CD4-positive, alpha-beta T cell treated with Interleukin-2 at 100 ng/mL for 4 hours (primary cell): ENCODE measurements at places on chromosomes 12 and 14.

GRCh38 chr14:85214471-85214870 lies 315.5 kb upstream of the FLRT2 start:
- no peak for DNase-seq

DNA sequence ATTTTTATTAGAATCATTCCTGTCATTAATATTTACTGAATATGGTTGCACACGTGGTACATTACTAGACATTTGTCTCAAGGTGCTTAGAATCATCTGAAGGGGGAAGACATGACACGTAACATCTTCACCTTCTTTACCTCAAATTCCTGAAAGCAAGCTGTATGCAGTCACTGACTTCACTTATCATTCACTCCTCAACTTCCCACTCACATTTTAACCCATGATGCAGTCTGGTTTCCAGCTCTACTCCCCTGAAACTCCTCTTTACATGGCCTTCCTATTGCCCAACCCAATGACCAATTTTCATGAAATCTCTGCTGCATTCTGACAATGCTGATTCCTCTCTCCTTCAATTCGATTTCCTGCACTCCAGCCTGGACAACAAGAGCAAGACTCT lies 5.8 kb upstream of the PSMC6 start:
- no peak for DNase-seq

DNA sequence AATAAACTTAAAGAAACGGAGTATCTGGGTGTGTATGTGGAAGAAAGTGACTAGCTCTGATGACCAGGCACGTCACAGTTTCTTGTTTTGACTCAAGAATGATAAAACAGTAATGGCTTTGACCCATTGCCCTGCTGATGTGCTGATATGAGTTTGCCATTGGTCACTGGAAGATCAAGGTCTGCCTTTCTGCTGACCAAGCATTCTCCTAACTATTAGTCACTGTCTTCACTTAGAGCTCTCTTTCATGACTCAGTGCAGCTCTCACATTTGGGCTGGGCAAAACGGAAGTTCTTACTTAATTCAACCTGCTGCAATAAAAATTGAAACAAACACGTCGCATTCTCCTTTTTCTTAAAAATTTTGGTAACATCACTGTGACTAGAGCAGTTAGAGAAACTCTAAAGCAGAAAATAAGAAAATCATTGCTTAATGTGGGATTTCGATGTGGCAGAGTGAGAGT lies 366.7 kb downstream of the BTG1 start:
- peak; percentile 88 for DNase-seq

- no peak for DNase-seq
Observed at GRCh38 chr12:52494518-52494917, 1.5 kb upstream of the KRT6A start.
